ENCODE measurements at places on chromosomes 7 and 10. TPM values are rescaled to one million over a fixed set of nuclear protein-coding genes. Genes with fewer than 3 reads are reported as not detected.

- DNase-seq = peak; percentile 81
Observed at GRCh38 chr10:46555366-46555712, 1.1 kb downstream of the GPRIN2 start.

DNA sequence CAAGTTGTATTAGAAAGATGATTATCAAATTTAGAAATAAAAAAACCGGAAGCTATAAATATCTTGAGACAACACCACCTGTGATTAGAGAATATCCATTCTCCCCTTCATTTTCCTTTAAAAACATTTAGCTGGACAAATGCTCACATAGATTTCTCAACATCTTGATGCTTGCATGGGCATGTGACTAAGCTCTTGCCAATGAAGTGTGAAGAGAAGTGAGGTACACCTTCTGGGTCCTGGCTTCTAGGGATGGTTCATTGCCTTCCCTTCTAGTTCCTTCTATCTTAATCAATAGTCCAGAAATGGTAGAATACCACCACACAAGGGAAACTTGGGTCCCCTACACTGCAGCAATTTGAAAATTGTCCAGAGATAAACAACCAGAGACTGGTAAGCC, 41.0 kb downstream of the WAPL start:
- DNase-seq = no peak

CFAP46 gene
- 0.29 TPM for total RNA-seq

EBLN1 gene
- total RNA-seq = not detected

DNA sequence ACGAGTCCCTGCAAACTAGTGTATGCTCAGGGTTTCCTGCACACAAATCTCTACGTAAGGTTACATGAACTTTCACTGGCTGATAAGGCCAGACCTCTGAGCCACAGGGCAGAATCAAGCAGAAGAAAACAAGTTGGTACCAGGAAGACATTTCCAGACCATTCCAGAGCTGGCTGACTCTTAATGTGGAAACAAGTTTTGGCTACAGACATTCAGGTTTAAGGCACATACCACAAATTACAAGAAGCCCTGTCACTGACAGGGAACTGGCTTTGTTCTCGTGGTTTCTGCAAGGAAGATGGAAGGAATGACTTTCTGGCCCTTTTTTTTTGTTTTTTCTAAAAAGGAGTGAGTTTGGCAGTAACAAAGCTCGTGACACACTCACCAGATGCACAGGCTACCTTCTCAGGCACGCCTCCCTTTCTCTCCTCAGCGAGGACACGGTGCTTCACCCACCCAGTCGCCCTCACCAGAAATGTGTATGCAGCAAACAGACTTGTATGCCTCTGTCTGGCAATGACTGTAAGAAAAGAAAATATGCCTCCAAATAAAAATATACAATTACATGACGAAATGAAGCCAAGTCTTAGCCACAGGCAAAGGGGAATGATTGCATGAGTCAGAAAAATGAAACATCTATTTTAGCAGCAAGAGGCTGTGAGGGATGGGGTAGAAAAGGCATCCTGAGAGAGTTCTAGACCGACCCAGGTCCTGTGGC, 22.6 kb downstream of the PLAC9 start:
- peak; percentile 94 for DNase-seq

GRCh38 chr7:129862682-129863081, 90.1 kb downstream of the UBE2H start:
- no peak for DNase-seq

FAM25G gene
- total RNA-seq = not detected

DNA sequence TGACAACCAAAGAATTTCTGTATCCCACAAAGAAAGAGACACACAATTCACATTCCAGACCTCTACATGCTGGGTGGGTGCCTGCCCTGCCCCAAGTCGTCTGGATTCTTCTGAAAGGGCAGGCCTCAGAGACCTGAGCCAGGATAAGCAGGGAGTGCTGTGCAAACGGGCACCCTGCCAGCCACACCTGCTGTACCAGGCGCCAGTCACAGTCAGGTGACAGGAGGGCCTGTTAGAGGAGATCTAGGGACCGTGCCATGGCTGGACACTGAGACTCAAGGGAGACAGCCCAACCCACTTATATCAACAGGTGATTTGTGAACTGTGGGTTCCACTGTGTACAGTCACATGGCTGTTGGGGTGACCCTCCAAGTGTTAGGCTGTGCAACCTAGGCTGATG, 103.1 kb upstream of the AFAP1L2 start:
- DNase-seq = no peak
